ENCODE measurements at places on chromosomes 5 and 9.

DNA sequence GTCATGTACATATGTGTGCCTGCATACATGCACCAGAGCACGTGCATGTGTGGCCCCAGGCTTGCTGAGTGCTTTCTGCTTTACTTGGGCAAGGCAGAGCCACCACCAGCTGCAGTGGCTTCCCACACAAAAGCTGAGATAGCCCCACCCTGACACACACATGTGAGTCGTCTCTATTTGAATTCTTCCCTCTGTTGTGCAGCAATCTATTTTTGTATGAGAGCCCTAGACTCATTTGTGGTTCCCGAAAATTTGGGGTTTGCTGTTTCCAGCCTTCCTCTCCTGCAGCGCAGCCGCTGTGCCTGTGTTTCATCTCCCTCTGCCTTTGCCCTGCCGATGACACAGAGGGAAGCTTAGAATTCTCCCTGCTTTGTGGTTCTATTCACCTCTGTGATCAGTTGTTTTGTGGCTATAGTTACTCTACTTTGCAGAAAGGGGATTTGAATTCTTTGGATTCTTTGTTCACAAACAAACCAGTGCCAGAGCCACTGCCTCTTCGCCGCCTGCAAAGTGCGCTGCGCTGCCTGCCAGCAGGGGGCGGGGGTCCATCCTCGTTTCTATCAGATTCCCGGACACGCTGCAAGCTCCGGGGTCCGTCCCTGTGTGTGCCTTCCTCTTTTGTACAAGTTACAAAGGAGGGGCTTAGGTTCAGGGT is 95.8 kb upstream of the DAP start:
- peak; percentile 43 for DNase-seq

GRCh38 chr9:739362-739761 is 102.1 kb upstream of the DMRT1 start:
- DNase-seq, result no peak

DNA sequence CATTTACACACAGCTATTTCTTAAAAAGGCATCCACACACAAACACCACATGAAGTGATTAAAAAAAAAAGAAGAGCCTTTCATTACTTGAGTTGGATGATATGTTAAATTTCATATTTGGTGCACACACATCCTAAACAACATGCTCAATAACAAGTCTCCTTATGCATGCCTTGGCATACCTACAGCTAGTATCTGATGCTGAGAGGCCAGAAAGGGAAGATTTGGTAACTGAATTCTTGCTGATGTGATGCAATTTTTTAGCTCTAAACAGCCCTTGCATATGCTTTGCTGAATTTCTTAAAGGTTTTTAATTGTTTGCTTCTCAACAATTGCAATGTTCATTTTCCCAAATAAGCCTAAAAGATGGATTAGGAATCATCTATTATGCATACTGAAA is 338.8 kb downstream of the ARL15 start:
- no peak for DNase-seq

GRCh38 chr5:51347157-51347556 is 36.1 kb upstream of the ISL1 start:
- no peak for DNase-seq

- DNase-seq, result no peak
Measured at GRCh38 chr9:99511723-99512122, 289.6 kb downstream of the SEC61B start.

DNA sequence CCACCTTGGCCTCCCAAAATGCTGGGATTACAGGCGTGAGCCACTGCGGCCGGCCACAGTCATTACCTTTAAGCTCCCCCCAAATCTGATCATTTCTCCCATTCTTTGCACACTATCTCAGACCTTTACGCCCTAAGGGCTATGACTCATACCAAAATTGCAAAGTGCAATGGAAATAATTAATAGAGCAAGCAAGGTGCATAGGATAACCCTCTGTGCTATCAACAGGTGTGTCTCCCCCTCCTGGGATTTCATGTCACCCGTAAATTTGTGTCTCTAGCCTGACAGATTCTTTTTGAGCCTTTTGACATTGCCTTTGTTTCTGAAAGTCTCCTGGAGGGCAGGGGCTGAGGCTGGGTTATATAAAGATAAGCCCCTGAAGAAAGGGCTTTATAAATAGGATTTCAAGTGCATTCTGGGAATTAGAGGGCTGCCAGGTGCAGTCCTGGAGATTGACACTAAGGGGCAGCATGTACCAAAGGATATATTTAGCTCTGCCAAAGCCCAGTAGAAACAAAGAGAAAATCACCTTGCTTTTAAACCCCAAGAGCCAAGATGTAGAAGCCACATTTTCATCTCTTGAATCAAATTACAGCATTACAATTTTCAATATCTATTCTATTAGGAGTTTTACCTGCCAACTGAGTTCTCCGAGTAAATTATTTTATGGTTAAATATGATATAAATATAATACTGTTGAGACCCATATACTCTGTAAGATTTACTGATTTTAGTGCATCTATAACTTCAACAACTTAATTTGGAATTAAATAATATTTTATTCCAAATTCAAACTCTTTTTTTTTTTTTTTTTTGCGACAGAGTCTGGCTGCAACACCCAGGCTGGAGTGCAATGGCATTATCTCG is 18.2 kb downstream of the S100Z start:
- peak; percentile 60 for DNase-seq

DNA sequence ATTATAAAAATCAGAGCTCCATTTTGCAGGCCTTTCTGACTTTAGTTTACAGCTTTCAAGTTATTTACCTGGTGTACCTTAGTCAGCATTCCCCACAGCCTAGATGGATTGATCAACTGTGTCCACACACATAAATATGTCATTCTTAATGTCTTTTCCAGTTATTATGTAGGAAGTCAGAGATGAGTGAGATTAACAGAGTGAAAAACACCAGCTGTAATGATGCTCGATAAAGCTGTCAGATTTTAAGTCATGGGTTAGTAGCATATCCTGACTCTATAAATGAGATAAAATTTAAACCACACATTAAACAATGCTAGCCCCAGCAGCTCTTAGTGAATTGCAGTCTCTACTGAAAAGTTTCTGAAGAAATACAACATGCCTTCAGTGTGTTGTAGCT is 48.9 kb downstream of the NUDT12 start:
- no peak for DNase-seq

- no peak for DNase-seq
Measured at GRCh38 chr9:36051317-36051716, 14.6 kb downstream of the RECK start.

DNA sequence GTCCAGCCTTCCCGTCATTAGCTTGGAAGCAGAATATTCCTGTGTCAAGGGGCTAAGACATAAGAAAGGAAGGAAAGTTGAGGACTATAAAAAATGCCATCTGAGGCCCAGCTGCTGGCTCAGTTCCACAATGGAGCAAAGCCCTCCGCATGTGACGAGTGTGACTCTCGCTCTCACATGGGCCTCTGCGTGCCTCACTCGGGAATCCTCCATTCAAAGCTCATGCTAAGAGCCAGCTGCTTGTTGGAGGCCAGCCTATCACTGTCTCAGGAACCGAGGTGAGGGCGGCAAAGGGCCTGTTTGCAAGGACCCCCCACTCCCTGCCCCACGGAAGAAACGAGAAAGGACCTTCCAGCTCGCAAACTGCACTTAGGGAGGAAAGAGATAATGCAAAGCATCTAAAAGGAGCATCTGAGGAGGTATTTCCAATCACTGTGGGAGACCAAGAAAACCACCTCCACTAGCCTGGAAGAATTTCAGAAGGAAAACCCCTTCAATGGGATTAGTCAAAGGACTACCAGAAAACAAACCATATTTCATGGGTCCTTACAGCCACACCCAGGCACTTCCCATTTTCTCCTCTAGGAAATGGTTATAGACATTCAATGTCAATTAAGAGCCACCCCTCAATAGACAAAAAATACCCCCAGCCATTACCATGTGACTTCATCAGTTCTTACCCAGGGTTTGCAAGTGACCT is 95.3 kb downstream of the PRRT1B start:
- DNase-seq, result no peak

DNA sequence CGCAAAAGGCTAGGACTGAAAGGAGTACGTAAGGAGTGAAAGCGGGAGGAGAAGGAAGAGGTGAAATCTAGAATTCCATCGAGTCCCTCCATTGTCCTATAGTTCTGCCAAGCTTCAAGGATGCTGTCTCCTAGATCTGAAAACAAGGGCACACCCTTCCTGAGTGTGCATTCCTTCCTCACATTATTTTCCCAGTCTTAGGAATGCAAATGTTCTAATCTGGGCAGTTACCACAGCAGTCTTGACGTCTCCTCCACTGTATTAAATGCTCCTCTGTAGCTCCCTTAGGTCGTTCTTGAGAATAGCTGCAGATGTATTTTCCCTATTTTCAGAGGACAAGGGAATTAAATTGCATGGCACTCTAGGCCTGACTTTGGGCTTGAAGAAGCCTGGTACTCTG is 127.6 kb downstream of the SLIT3 start:
- no peak for DNase-seq

- DNase-seq, result no peak
Measured at GRCh38 chr9:125831054-125831453, 83.9 kb downstream of the PBX3 start.

- DNase-seq, result no peak
Measured at GRCh38 chr9:123397975-123398374, 42.0 kb downstream of the CRB2 start.

GRCh38 chr9:23747088-23748075 is 78.7 kb downstream of the ELAVL2 start:
- DNase-seq, result no peak

DNA sequence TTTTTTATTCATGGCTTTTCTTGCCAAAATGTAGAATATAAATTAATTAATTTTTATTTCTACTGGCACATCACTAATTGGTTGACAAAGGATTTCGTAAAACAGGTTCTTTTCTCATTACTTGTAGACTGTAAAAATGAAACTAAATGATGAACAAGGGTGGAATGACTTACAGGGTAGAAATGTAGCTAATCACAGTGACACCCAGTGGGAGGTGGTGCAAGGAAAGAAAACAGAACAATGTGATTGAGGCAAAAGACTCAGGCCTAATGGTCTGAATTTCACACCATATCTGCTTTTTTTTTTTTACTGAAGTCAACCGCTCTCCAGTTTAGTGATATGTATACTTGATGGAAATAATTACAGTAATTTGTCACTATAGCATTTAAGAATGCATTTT is 28.9 kb downstream of the GABRG2 start:
- DNase-seq, result no peak

- no peak for DNase-seq
Measured at GRCh38 chr5:7047511-7048261, 334.5 kb downstream of the TENT4A start.

- DNase-seq, result no peak
Measured at GRCh38 chr5:12870872-12871539, 966.8 kb upstream of the CTNND2 start.

DNA sequence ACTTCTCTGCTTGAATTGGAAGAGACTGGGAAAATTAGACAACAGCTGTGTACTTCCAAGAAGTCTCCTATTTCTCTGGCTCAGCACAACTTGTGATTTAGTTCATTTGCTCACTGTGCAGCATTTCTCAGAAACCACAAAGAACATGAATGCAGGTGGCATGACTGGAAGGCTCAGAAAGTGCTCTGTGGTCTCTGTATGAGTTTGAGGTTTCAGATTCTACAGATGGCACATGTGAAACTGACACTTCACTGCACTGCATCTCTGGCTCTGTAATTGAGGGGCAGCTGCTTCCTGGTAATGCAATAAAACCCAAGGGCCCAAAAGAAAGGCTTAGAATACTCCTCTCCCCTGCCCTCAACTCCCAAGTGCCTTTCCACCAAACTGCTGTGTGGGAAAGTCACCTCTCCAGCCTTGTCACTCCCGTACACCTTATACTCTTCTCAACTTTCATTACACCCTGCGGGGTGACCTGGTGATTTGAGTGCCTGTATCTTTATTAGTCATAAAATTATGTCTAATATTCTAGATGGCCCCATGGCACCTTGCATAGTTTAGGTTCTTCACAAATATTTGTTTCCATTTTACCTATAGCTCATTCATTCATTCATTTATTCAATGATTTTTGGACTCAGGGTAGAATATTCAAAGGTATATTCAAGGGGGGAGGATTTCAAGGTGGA is 82.5 kb downstream of the ESM1 start:
- no peak for DNase-seq

- DNase-seq, result no peak
Measured at GRCh38 chr9:24144796-24145195, 318.8 kb upstream of the ELAVL2 start.

GRCh38 chr9:84937180-84937579 is 267.7 kb downstream of the NTRK2 start:
- DNase-seq, result no peak

DNA sequence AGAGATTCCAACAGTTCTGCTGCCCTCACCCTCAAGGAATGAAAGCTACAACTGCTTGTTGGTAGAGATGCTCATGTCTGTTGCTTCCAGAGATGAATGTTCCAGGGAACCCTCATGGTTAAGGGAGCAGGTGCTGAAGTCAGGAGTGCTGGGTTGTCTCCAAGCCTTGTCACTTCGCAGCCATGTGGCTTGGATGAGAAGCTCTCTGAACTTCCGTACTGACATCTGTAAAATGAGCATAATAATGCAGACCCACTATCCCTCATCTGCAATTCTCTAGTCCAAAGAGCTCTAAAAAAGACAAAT is 133.3 kb upstream of the ADRA1B start:
- DNase-seq, result no peak

- DNase-seq, result no peak
Measured at GRCh38 chr5:139177809-139178588, 20.2 kb downstream of the SIL1 start.

GRCh38 chr9:11158063-11158462 is 545.3 kb upstream of the PTPRD start:
- no peak for DNase-seq

- DNase-seq, result no peak
Measured at GRCh38 chr5:142104491-142104890, 4.1 kb upstream of the NDFIP1 start.

DNA sequence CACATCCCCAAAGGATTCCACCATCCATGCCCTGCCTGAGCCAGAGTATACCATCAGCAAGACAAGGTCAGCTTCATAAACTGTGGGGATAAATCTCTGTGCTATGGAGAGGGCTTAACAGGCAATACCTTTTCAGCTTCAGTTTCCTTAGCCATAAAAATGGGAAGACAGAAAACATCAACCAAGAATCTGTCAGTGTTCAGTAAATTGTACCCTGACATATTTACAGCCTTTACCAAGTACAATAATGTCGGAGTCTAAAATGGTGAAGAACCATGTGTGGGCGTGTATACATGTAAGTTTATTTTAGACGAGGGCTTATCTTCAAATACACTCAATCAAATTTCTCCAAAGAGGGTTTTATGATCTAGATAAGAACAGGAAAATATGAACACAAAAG is 94.7 kb downstream of the ELAVL2 start:
- peak; percentile 18 for DNase-seq

GRCh38 chr5:76874088-76874581 is 24.3 kb downstream of the S100Z start:
- no peak for DNase-seq

DNA sequence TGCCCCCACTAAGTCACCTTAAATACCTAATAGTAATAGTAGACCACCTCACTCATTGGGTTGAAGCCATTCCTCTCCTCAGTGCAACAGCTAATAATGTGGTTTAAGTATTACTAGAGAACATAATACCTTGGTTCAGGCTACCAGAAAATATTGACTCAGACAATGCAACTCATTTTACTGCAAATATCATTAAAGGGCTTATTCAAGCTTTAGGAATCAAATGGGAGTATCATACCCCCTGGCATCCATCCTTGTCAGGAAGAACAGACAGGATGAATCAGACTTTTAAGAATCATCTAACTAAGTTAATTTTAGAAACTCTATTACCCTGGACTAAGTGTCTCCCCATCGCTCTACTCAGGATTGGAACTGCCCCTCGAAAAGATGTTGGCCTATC is 6.8 kb upstream of the RNF180 start:
- DNase-seq, result no peak

Data from right renal pelvis (tissue), 4 donors.